ENCODE measurements at places on chromosomes 4 and X.

- no peak for DNase-seq
Measured at GRCh38 chr4:159269116-159269515, 166.2 kb downstream of the RAPGEF2 start.

- DNase-seq, result peak; percentile 58
Measured at GRCh38 chr4:1183985-1184773, 11.8 kb upstream of the SPON2 start.

DNA sequence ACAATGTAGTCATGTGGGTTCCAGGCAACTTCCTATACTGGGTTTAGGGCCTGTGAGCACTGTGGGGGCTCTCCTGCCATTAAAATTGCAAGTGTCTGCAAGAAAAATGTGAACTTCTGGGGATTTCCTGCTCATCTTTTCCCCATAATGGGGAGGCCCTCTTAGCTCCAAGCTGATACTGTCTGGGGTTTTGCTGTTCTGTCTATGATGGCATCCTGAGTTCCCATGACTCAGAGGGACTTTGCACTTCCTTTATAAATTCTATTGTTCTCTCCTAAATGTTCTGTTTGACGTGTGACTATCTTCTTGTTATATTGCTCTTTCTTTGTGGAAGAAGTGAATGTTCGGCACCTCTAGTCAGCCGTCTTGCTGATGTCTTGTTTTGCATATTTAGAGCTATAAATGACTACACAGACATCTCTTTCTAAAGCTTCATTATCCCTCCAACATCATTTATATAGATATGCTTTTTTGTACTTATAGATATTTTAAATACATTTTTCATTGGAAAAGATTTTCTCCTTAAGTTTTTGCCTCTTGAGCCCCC lies 465.8 kb downstream of the NAF1 start:
- no peak for DNase-seq

- peak; percentile 32 for DNase-seq
Measured at GRCh38 chr4:186158021-186158813, 33.1 kb upstream of the CYP4V2 start.

DNA sequence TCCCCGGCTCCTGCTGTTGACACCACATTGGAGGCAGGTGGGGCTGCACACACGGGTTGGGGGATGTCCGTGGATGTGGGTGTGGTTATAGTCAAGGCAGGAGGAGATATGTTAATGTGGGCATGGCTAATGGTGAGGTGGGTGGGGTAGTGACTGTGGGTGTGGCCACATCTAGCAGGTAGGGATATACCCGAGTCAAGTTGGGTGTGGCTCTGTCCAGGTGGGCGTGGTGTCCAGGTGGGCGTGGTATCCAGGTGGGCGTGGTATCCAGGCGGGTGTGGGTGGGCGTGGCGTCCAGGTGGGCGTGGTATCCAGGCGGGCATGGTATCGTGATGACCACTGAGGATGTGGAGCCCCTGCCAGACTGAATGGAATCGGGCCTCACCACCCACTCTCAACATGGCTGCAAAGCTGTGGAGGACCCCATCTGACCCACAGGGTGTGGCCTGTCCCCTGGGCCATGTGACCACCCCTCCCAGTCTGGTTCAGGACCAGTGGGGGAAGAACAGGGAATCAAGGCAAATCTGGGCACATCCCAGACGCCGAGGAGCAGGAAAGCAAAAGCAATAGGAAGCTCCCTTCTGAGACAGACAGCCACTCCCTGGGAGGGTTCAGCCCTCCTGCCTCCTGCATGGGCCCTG lies 21.0 kb downstream of the MAN2B2 start:
- peak; percentile 5 for DNase-seq

DNA sequence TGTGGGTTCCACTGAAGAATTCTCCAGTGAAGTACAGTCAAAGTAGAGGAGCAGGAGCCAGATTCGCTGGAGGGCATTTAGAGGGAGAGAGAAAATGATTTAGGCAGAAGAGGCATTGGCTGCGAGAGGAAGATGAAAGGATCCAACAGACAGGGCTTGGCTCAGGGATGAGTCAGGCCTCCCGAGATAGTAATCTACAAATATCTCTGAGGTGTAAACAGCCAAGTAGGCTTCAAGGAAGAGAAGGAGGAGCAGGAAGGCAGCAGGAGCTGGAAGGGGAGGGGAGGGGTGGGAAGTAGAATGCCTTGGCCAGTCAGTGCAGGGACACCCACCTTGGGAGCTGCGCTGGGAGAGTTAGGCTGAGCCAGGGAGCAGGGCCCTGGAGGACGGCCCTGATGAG lies 55.5 kb downstream of the PJA1 start:
- peak; percentile 66 for DNase-seq

DNA sequence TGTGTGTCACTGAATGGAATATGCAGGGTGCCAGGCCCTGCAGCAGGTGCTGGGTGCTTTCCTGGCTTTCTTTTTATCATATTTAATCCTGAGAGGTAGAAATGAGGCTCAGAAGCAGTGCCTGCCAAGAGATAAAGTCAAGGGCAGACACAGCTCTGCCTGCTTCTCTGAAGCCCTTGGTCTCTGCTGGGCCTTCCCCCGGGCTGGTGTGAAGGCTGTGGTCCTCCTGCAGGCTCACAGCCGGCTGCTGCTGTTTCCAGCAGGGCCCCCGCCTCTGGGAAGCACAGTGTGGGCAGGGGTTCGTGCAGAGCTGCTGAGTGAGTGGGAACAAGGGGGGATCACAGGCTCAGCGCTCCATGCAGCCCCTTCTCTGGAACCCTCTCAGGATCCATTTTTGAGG lies 49.6 kb downstream of the TBC1D14 start:
- DNase-seq, result peak; percentile 45

GRCh38 chrX:15804563-15804962 lies 14.3 kb downstream of the ZRSR2 start:
- DNase-seq, result no peak

DNA sequence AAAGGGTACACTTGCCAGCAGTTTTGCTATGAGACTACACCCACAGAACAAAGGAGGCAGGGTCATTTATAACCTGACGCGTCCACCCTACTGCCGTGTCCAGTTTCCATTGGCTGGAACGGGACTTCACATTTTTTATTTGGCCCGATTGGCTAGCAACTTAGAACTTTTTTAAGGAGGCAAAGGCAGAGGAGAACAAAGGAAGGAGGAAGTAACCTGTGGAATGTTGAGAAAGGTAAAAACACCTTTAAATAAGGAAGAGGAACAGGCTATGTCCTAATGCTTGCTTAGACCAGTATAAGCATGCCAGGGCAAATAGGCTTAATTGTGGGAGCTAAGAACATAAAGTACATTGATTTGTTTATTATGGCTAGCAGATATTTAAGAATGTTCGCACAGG lies 18.7 kb downstream of the KDM6A start:
- no peak for DNase-seq

GRCh38 chr4:126956184-126956897 lies 676.4 kb upstream of the INTU start:
- DNase-seq, result no peak

GRCh38 chrX:121987163-121987562 lies 939.8 kb downstream of the GLUD2 start:
- no peak for DNase-seq

DNA sequence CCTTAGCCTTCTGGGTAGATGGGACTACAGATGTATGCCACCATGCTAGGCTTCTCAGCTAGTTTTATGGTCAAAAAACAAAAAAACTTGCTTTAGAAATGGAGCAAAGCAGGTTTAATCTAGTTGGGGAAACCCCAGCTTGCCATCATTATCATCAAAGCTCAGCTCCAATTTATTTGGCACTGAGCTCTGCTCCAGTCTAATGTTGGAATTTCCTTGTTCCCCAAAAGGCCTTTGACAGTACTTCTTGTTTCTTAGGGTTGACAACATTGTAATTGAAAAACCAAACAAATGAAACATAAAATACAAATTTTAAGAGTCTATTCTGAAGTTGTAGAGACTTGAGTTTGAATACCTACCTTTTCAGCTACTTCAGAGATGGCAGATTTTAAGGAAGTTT lies 48.0 kb downstream of the MRPL1 start:
- no peak for DNase-seq

DNA sequence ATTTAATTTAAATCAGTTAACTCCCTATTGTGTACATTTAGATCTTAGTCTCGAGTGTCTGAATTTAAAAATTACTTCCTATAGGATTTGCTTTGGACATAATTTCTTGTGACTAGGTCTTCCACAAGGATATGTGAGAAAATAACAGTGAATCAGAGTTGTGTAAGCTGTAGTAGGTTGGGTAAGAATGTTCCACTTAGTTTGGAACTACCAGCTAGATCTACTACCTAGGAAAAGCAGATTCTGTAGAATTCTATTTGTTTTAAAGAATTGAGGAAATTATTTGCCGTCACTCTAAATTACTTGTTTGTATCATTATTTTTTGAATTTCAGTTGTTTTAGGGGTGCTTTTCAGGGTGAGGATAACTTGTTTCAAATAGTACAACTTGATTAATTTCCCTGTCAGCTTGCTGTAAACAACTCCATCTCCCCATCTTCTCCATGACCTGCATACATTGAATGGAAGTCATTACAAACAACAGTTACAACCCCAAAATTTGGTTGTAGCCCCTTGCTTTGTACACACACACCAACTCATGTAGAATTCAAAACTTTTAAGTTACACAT lies 1.3 kb downstream of the MTHFD2L start:
- peak; percentile 78 for DNase-seq

DNA sequence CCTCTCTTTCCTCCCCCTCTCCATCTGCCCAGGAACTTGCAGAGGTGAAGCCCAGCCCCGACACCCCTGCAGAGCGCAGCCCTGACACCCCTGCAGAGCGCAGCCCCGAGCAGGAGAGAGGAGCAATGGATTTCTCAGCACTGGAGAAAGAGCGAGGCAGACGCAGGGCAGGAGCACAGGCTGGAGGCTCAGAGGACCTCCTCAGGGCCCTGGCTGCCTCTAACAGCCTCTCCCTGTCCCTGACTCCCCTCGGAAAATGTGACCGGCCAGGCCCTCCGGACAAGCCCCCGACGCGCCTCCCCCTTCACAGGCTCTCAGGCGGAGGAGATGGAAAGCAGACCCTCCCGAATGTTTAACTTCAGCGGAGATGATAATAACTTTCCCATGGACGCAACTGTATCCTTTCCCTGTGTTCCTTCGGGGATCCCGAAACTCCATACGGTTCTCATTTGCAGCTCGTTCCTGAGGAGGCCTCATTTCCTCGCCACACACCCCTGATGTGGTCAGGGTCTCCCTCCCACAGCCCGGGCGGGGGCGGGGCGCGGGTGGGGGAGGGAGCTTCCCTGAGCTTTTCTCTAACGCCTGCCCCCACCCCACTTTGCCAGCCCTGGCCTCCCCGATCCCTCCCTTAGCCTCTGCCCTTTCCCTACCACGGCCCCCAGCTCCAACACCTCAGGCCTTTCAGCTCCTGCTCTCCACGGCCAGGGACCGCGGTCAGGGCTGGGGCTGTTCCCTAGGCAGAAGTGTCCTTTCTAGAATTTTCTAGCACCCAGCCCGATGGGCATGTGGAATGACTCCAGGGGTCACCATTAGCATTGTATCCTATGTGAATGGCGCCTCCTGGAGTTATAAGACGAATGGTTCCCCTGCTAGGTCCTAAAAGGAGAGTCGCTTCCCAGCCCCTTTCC lies 201.1 kb upstream of the BCOR start:
- no peak for DNase-seq

DNA sequence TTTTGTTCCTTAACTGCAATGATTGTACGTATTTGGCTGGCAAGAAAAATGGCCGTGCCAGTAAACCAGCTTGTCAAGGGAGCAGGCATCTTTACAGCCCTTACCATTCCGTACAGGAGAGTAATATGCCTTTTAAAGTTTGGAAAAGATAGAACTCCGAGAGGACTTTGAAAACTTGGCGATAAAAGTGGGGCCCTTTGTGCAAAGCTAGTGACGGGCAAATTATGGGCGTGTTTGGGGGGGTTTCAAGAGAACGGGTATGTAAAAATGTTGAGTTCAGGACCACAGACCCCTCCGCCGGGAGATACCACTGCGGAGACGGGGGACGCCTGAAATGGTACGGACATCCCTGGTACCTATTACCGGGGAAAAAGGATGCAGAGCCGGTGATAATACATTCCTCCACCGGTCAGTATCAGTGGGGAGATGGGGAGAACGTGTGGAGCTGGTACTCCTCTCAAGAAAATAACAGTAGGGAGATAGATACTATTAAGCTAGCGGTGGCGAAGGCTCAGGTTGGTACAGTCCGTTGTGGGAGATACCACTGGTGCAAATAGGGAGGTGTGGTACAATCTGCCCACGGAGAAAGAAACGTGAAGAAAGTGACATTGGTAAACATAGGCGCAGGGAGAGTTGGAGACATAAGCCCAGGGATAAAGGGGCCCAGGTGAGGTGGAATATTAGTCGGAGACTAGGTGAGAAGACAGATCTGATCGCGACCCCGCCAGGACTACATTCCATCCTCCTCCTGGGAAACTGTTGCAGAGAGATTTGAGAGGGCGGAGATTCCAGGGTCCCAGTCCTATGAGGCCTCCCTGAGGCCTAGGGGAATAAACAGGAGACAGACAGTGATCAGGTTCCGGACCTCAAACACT lies 14.5 kb downstream of the SPACA5 start:
- DNase-seq, result peak; percentile 93

DNA sequence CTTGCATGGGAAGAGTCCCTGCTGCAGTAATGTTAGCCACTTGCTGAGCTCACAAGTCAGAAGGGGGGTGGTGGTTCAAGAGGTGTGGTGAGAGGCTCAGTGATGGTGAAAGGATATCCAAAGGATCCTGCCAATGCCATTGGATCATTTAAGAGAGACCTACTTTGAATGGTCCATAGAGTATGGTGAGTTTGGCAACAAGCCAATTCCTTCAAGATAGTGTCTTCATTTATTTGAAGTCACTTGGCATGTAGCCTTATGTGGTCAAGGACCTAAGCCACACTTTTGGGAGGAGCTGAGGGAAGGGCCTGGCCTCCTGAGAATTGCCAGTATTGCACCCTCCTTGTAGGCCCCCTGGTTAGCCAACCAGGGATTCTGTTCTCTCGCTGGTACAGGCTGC lies 87.9 kb downstream of the TSPAN7 start:
- no peak for DNase-seq

- DNase-seq, result no peak
Measured at GRCh38 chr4:26984896-26985295, 124.3 kb downstream of the STIM2 start.

DNA sequence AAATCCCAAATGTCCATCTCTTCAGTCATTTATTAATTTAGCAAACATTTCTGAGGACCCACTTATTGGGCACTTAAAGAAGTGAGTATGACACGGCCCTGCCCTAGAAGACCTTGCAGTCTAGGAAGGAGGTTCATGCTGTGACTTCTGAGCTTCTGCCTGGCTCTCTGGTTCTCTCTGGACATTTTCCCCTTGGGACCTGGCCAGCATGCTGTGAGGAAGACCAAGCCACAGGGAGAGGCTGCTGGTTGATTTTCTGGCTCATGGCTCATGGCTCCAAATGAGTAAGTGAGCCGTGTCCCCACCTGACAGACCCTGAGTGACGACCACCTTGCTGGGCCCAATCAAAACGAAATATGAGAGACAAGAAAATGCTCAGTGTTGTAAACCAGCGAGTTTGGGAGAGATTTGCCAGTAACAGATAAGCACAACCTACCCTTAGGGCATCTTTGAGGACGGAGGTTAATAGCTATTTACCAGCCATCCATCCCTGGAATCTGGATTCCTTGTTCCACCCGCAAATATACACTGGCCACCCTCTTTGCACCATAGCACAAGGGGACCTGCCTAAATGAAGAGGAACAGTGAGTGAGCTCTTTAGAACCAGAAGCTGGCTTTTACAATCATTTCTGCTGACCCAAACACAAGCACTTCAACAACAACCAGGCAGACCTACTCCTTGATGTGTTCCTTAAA lies 876 bp downstream of the MPP1 start:
- DNase-seq, result no peak
